ENCODE measurements at places on chromosomes 1 and 21.
A peak's percentile ranks its signal among the peaks of the same experiment; 100 is the strongest.

DNA sequence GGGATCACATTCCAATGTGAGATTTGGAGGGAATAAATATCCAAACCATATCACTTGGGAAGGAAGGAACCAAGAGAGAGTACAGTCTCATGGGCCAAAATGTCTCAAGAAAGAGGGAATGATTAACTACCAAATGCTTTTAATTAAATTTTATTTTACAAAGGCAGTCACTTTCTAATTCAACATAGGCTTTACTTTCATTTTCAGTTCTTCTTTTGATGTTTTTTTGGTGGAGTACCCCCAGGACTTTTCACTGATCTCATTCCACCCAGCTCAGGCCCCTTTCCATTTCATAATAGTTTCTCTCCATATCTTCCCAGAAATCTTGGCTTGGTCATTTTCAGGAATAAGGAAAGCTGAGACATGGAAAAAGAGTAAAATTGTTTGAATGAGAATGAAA lies 5.1 kb upstream of the SLAMF7 start:
- DNase-seq: no peak

DNA sequence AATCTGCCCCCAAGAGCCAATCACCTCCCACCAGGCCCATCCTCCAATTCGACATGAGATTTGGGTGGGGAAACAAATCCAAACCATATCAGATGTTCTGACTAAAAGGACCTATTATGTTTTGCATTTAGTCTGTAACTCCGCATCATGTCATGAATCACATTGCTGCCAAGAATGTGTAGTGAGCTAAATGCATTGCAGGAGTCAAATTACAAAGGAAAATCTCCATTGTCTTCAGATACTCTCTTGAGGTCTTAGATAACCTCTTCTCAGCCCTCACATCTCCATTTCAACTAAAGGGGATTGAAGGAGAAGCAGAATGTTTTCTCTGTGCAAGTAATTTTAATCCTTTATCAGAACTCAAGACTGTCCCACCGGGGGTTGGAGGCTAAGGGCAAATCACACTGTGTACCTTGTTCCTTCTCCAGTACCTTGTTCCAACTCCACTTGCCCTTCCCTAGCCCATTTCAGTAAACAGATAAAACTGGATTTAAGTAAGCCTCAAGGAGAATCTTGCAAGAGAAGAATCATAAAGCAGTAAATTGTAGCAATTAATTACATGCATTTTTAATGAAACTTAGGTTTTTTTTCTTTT lies 34.1 kb downstream of the EXTL2 start:
- no peak for DNase-seq

DNA sequence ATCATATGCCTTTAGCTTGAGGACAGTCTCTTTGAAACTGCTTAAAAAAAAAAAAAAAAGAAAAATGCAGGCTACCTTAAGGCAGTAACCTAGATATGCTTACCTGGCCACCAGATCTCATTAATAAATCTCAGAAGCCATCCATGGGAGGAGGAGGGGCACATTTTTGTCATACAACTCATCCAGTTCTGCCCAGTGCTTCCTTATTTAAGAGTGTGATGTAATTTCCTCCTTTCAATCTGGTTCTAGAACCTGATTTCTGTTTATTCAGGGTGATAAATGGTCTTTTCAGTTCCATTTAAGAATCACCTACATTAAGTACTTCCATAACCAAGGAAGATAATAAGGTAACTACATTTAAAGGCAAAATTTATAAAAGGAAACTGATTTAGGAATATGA lies 6.1 kb downstream of the ERRFI1 start:
- no peak for DNase-seq

GRCh38 chr21:33301632-33302002 lies 23.2 kb upstream of the IFNAR1 start:
- no peak for DNase-seq

- DNase-seq: no peak
Observed at GRCh38 chr21:37560385-37560784, 193.8 kb downstream of the DYRK1A start.

GRCh38 chr21:25872271-25872670 lies 137.5 kb downstream of the GABPA start:
- no peak for DNase-seq

DNA sequence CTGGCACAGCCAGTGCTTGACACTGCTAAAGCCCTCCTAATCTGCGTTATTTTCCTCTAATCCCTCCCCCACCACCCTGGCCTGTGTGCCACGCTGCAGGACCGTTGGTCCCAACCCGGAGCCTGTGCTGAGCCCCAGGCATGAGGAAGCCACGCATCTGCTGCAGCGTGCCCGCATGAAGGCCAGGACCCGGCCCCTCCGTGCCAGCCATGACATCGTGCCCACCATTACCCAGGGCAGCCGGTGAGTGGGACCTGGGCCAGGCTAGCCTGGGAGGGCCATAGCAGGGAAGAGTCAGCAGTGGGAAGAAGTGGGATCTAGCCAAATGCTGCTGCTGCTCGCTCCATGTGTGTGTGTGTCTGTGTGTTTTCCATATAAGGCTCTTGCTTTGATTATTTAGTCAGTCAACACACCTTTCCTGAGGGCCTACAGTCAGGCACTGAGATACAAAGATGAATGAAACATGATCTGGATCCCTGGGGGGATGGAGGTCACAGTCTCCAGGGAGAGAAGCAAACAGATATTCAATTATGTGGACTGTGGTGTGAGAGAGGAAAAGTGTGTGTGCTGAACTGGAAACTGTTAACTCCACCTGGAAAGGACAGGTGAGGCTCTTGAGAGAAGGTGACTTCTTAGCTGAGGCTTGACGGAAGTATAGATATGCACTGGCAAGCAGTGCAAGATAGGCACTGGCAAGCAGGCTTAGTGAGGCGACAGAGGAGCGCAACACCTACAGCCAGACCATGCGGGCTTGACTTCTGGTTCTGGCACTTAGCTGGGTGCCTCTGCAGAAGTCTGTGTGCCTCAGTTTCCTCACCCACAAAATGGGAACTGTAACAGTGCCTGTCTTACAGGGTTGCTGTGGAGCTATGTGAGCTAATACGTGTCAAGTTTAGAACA lies 15.9 kb downstream of the KIAA1614 start:
- no peak for DNase-seq

DNA sequence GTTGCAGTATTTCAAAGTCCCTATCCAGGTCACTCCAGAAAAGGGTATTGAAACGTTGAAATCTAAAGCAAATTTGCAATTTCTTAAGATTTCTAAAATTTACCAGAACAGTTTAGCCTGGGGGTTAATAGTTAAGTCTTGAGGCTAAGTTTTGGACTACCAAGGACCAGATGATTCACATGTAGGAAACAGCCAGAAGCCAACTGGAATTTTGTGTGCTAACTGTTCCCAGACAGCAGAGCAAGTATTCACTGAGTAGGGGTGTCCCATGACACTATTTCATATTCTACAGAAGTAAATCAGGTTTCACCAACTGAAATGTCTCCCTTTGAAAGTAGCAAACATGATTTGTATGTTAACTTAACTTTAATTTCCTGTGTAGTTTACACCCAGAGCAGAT lies 11.5 kb upstream of the C1orf105 start:
- DNase-seq: no peak

DNA sequence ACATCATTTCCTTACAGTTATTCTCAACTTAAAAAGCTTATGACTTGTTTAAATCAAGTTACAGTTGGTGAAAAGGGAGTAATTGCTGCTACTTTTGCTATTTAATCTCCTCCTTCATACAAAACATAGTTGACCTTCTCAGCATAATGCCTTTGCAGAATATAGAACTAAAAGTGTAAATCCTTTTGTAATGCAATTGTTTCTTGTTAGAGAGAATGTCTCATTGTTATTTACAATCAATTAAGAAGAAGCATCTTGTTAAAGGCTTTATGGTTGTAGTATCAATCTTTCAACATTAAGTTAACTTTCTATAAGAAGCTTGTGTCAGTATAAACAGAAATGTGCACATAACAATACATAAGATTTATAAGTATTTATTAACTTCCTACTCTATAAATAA lies 360.7 kb downstream of the BRINP3 start:
- no peak for DNase-seq

DNA sequence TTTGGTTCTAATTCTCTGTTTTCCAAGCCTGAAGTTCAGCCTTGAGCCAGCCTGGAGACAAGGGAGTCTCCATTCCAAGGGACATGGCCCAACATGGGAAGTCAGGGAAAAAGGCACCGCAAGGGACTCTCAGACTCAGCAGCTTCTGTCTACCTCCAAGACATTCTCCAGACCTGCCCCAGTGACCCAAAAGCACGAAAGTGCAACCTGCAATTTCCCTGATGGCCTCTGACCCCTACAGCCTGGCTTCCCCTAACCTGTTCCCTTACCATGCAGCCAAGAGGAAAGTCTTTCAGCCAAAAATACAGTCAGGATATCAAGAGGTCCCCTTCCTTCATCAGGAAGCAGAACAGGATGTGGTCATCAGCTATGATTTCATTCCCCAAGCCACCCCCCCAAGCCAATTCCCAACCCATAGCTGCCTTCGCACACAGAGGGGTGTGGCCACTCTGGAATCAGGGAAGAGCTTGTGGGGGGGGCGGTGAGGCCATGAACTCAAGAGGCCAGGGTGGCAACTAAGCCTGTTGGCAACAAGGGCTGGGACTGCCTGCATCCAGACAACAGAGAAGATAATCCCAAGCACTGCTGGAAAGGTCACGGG lies 59.2 kb downstream of the TIAM1 start:
- DNase-seq: no peak

- no peak for DNase-seq
Observed at GRCh38 chr1:59672851-59673572, 141.7 kb upstream of the HOOK1 start.

- no peak for DNase-seq
Observed at GRCh38 chr1:62364721-62365120, 45.5 kb upstream of the KANK4 start.

GRCh38 chr1:175935566-175936115 lies 192.2 kb upstream of the TNR start:
- no peak for DNase-seq

- peak; percentile 34 for DNase-seq
Observed at GRCh38 chr1:66331658-66332547, 202.1 kb upstream of the SGIP1 start.

DNA sequence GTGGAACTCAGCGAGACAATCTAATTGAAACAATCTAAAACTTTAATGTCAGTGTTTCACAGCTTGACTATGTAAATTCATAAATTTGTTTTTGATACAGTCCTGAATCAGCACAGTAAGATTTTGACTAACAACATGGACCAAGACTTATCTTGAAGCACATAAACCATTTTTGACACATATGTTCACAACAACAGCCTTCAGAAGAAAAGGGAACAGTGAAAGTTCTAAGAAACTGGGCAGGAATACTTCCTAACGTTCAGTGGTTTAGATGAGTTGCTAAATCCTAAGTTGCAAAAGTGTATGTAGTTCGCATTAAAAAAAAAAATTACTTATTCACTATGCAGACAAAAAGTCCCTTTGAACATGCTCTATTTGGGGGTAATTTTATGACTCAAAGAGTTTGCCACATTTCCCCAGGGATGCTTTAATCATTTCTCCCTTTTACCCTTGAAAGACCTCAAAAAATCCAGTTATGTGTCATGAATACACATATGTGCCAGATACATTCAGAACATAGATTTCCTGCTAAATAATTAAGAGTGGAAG lies 120.2 kb downstream of the MRPL39 start:
- no peak for DNase-seq

GRCh38 chr1:157099633-157100009 lies at the start of gene ETV3L:
Gene ETV3L, minus strand, starts transcription at chr1:157099808. Its CDS starts 285 bp downstream, at chr1:157099523.
- no peak for DNase-seq

DNA sequence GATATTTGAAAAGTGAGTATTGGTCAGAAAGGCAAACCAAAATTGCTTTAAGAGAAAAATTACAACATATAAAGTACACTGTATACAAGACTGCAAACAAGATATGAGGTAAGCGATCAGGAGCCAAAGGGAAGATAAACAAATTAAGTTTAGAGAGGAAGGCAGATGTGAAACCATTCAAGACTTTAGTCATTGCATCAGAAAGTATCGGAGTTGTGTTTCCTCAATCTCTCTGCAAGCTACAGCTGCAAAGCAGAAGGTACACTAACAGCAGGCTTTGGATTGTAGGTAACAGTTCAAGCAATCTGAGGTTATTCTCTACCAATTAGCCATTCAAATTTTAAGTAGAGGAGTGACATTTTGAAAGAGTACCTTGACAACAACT lies 21.3 kb upstream of the TLCD4 start:
- no peak for DNase-seq

DNA sequence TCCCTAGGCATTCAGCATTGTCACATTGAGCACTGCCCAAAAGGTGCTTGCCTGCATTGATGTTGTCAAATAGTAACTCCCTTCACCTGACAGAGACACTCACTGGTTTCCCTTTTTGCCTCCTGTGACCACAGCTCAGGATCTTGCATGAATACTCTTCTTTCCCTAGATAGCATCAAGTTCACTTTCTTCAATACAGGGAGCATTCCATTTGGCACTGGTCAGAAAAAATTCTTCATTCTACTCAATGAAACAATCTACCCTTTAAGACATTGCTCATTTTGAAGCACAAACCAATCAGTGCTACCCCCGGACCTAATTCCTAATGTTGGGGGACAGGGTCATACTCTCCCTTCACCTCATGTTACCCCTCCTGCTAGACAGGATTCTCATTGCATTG lies 319.0 kb upstream of the SNX7 start:
- no peak for DNase-seq

- no peak for DNase-seq
Observed at GRCh38 chr1:84165601-84166000, 21.5 kb downstream of the PRKACB start.

GRCh38 chr1:63134501-63135173 lies 187.7 kb upstream of the FOXD3 start:
- no peak for DNase-seq

- no peak for DNase-seq
Observed at GRCh38 chr1:61659061-61659460, 65.9 kb downstream of the TM2D1 start.

GRCh38 chr1:71087060-71087459 lies 6.2 kb upstream of the ZRANB2 start:
- no peak for DNase-seq

- no peak for DNase-seq
Observed at GRCh38 chr1:209628618-209629299, 23.5 kb downstream of the LAMB3 start.

- DNase-seq: no peak
Observed at GRCh38 chr1:110288111-110288510, 51.1 kb upstream of the RBM15 start.

DNA sequence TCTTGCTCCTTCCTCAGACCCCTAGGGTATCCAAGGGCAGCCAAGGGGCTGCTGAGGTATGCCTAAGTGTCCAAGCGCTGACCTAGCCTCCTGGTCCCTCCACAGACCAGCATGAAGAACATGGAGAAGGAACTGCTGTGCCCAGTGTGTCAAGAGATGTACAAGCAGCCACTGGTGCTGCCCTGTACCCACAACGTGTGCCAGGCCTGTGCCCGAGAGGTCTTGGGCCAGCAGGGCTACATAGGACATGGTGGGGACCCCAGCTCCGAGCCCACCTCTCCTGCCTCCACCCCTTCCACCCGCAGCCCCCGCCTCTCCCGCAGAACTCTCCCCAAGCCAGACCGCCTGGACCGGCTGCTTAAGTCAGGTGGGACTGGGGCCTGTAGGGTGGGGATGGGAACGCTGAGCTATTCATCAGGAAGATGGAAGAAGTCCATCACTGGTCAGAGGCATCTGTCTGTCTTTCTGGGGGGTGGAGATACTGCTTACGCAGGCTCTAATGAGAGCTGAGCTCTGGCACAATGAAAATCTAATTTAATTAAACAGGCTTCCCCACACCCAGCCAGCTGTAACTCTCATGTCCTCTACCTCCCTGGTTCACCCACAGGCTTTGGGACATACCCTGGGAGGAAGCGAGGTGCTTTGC lies 1.8 kb downstream of the TRIM46 start:
- DNase-seq: no peak

GRCh38 chr1:110829955-110830553 lies 42.9 kb upstream of the CD53 start:
- DNase-seq: no peak

- no peak for DNase-seq
Observed at GRCh38 chr1:29033829-29034466, 89.8 kb downstream of the TMEM200B start.

Data from activated CD4-positive, alpha-beta T cell treated with anti-CD3 and anti-CD28 coated beads, Interleukin-2, amount 50 U/mL, for 1 hour (primary cell).